ENCODE measurements at places on chromosomes 5 and 9. TPM values are rescaled to one million over a fixed set of nuclear protein-coding genes. Genes with fewer than 3 reads are reported as not detected.

TMEM174 gene
- total RNA-seq, result not detected

PCDHB6 gene
- total RNA-seq, result not detected

MARCOL gene
- total RNA-seq, result not detected

NIPAL4 gene
- 2.3 TPM for total RNA-seq

- DNase-seq, result no peak
Observed at GRCh38 chr9:93427655-93428379, 23.7 kb upstream of the FAM120A start.

DNA sequence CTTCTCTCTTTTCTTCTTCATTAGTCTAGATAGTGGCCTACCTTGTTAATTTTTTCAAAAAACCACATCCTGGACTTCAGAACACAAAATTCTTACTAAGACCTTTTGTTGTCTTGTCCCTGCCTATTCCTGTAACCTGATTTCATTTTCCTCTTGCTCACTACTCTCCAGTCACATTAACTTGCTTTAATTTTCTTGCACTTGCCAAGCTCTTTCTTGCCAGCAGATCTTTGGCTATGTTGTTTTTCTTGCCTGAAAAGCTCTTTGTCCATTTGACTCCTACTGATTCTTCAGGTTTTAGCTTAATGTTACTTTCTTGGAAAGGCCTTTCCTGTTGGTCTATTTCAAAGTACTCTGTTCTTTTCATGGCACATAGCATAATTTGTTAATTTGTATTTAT, 356.8 kb downstream of the OSTF1 start:
- no peak for DNase-seq

All from T-helper 17 cell (primary cell).